ENCODE measurements at places on chromosomes 11 and 22. TPM values are rescaled to one million over a fixed set of nuclear protein-coding genes. Genes with fewer than 3 reads are reported as not detected.

DNA sequence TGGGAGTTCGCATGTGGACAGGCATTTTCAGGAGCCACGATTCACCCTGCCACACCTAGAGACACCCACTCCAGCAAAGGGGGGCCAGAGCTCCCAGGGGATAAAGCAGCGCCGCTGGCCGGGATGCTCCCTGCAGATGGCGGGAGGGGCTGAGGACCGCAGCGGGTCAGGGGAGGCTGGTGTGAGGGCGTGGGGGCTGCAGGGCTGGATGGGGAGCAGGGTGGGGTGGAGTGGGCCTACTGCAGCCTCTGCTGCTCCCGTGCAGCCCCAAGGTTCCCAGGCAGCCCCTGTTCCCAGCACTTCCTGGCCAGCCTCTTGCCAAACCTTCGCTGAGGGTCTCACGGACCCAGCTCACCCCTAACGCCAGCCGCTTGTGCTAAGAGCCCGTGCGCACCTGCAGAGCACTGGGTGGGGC lies 13.0 kb downstream of the MUC5B start:
- no peak for DNase-seq

DNA sequence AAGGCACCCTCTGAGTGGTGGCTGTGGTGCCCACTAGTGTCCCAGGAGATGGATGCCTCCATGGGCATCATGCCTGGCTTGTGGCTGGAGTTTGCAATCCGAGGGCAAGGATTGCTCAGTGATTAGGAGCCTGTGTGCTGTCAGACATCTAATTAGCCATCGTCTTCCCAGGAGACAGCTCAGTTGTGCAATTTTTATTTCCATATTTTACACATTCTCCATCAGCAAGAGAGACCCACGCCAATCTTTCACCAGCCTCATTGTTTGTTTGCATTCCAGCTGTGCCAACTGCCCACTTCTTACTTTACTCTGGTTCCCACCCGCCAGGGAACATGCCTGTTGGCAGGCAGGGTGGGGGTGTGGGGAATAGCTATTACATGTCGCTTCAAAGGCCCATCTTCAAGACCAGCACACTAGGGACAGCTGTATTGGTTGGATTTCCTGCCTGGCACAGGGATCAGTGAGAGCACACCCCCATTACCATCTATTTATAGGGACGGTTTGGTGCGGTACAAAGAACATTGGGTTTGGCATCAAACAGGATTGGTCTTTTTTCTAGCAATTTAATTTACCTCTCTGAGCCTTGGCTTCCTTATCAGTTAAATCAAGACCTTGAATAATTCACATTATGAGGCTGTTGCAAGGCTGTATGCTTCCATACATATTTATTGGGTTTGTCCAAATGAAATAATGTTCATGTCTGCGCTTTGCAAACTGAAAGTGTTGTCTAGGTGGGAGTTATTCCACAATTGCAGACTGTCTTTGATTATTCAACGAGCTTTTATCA lies 80.7 kb upstream of the NAV2 start:
- no peak for DNase-seq

DDI1 gene
- polyA plus RNA-seq: not detected

DNA sequence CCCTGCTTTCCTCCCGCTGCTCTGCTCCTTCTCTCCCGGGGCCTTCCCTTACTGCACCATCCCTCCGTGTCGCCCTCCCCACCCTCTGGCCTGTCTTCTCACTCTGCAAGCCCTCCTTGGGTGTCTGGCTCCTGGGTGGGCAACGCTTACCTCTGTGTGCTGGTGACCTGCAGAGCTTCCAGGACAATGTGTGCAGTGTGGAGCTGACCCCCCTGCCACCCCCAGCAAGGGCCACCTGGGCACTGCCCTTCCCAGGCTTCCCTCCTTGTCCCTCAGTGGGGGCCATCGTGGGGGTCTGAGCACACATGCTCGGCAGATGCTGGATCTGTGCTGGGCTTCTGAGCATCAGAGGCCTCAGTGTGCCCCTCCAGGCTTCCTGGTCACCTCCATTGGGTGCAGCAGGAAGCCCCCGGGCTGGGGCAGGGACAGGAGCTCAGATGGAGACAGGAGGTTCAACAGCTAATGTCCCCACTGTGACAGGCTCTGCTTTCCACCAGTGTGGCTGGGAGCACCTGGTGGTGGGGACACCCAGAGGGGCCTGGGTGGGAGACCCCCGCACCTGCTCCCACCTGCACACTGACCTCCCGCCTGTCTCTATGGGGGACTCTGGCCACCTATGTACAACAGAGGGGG lies 7.8 kb upstream of the BRSK2 start:
- no peak for DNase-seq

- DNase-seq: no peak
Measured at GRCh38 chr11:2912498-2912897, 16.7 kb downstream of the PHLDA2 start.

ACCS gene
- polyA plus RNA-seq: 36.7 TPM

DNA sequence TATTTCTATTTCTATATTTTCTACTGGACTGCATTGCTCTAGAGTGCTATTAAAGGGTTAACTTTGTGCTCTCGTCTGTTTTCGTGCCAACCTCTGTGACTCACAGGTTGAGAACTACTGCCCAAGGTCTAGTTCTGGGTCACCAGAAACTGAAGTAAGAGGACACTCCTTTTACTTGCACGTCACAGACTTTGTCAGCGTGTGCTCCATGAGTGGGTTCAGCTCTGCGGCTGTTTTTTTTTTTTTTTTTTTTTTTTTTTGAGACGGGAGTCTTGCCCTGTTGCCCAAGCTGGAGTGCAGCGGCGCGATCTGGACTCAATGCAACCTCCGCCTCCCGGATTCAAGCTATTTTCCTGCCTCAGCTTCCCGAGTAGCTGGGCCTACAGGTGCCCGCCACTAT lies 49.8 kb downstream of the CLMP start:
- DNase-seq: no peak

- DNase-seq: no peak
Measured at GRCh38 chr22:39256979-39257378, 12.2 kb upstream of the PDGFB start.

DNA sequence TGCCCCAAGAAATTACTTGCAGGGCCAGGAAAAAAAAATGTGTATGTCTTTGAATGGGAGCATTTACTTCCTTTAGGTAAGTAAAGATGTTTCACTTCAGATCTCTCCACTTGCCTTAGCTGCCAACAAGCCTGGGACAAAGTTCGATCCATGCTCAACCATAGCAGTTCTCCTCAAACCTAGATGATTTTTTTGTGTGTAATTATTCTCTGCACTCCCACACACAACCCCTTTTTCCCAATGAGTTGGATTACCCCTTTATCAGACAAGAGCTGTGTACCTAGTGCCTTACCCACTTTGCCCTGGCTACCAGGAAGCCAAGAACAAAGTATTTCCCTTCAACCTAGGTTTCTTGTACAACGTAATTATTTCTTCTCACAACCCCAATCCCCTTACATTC lies 35.6 kb downstream of the TPBGL start:
- no peak for DNase-seq

GRCh38 chr11:120959189-120959588 lies 64.7 kb upstream of the TBCEL start:
- no peak for DNase-seq

DNA sequence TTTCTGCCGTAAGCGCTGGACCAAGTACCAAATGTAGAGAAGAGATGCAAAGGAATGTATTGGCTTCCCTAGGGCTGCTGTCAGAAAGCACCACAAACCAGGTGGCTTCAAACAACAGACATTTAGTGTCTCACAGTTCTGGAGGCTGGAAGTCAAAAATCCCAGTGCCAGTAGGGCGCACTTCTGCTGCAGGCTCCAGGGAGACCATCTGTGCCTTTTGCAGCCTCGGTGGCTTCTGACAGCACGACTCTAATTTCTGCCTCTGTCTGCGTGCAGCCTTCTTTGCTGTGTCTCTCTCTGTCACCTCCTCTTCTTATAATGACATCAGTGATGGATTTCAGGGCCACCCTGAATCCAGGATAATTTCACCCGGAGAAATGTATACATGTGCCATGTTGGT lies 2.8 kb downstream of the APOL6 start:
- DNase-seq: no peak

DNA sequence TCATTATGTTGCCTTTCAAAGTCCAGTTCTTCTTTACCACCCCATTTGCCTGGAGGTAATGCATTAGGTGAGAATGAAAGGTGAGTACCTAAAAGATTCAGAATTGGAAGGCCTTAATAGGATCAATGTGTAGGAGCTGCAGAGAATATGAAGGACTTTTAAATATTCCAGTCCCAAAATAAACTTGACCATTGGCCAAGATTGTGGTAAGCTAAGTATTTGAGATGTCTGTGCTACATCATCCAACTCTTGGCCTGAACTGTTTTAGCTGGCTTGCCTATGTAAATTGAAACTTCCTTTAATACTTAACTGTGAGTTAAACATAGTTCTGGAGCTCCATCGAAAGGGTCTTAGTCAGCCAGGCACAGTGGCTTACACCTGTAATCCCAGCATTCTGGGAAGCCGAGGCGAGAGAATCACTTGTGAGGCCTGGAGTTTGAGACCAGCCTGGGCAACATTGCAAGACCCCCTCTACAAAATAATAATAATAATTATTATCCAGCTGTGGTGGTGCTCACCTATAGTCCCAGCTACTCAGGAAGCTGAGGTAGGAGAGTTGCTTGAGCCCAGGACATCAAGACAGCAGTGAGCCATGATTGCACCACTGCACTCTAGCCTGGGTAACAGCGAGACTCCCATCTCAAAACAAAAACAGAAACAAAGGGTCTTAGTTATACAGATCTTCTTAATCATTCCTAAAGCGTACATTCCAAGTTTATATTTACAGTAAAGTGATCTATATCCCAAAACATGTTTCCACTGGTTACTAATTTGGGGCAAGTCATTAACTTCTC lies 29.8 kb downstream of the MTMR3 start:
- DNase-seq: peak; percentile 22

TMEM151A gene
- 0.05 TPM for polyA plus RNA-seq

- no peak for DNase-seq
Measured at GRCh38 chr22:38699784-38700183, 959 bp downstream of the JOSD1 start.

DNA sequence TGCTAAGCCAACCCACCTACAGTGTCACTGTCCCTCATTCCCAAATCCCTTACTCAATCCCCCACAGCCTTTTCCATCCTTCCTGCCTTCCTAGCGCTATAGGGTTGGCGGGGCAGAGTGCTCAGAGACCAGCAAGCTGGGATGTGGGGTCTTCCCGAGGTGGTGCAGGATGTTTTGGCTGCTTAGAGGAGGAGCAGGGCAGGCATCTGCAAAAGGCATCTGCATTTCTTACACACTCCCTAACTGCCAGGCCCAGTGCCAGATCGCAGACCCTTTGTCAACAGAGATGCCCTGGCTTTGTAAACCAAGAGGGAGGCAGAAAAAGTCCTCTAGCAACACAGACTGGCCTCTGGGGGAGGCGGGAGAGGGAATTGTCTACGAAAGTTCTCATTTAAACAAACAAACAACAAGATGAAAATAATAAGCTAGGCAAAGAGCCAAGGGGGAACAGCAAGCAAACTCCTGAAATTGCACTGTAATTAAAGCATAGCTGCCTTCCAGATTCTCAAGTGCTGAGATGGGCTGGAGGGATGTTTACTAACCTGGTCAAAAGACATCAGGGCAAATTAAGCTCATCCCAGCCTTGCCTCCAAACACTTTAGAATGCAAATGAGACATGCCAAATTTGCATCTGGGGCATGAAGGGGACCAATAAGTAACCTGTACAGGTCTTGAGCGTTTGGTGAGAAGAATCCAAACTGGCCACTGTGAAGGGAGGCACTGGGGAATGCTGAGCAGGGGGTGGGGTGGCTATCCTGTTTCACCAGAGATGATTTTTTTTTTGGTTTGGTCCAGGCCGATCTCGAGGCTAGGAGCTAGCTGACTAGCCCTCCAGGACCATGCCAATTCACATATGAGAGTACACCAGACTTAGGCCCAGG lies 38.1 kb upstream of the ADA2 start:
- no peak for DNase-seq

DNA sequence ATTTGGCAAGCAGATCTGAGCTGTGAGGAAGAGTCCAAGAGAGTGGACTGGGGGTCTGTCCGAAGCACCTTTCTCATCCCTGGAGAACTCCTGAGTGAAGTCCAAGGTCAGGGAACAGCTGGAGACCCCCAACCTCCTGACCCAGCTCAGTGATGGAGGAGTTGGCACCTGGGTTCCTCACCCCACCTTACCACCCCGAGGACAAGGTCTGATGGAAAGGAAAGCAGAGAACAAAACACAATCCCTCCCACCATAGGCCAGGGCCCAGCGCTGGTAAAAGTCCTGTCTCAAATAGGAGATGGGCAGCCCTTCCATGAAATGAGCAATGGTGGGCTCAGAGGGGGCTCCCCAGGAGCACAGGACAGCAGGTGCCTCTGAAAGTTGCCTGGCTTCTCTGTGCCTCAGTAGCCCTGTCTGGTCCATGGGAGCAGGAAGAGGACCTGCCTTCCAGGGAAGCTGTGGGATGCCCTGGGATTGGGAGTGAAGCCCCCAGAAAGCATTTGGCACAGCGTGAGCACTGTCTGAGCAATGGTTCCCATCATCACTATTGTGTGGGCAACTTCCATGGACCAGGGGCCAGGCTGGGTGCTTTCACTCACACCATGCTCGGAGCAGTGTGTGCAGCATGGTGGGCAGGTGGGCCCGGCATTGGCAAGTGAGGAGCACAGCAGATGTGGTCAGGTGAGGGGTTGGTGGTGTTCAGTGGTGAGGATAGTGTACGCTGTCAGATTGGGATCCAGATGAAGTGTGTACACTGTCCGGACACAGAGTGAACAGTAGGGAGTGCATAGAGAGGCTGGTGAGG lies 7.5 kb downstream of the TRIM29 start:
- no peak for DNase-seq

MTFP1 gene
- 14.1 TPM for polyA plus RNA-seq

DNA sequence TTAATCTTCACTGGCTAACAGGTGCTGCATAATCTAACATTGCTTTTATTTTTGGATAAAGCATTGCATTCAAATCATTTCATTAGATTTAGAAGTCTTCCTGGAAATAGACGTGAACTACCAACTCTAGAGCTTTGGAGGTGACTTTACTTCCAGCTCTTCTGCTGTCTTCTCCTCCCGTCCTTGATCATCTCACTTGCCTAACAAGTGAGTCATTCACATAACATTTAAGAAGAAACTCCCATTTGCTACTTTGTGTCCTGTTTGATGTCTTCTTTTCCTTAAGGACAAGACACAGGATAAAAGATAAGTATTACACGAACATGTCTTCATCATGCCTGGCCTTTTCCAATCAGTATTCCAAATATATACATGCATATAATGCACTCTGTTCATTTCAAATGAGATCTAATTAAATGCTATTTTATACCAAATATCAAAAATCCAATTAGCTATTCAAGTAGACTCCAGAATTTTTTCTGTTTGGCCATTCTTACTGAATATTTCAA lies 88.3 kb downstream of the BDNF start:
- no peak for DNase-seq

- DNase-seq: no peak
Measured at GRCh38 chr11:45856044-45856468, 8.8 kb downstream of the CRY2 start.

CCDC81 gene
- polyA plus RNA-seq: 1.0 TPM

GRCh38 chr11:64885367-64886286 lies 7.2 kb upstream of the EHD1 start:
- no peak for DNase-seq

GRCh38 chr11:90223248-90223585 lies 368 bp upstream of the CHORDC1 start:
- no peak for DNase-seq

Measured in right renal pelvis (tissue), 4 donors.